ENCODE measurements at places on chromosomes 16 and 17.

DNA sequence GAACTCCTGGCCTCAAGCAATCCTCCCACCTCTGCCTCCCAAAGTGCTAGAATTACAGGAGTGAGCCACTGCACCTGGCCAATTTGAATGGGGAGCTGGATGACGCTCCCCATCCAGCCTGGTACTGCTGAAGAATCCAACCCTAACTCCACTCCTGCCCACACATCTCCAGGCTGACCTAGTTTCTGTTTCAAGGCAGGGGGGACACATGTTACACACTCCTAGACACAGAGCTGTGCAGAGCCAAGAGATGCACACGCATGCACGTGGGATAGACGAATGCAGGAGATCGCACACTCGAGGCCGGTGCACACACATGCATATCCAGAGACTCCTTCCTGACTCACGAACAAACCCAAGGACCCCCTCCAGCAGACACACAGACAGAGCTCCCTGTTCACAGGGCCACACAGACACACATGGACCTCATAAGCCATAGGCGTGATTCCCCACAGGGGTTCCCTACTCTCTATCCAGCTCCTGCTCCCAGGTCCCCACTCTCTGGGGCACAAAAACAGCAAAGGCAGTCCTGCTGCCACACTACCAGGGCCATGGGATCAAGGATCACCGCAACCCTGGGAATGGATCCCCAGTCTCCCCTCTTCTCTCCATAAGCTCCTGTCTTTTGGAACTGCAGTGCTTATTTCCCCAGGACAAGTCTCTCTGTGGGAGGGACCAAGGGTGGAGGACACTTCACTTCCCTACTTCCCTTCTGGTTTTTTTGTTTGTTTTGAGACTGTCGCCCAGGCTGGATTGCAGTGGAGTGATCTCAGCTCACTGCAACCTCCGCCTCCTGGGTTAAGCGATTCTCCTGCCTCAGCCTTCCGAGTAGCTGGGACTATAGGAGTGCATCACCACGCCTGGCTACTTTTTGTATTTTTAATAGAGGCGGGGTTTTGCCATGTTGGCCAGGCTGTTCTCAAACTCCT lies 14.4 kb downstream of the EPOP start:
- no peak for DNase-seq

DNA sequence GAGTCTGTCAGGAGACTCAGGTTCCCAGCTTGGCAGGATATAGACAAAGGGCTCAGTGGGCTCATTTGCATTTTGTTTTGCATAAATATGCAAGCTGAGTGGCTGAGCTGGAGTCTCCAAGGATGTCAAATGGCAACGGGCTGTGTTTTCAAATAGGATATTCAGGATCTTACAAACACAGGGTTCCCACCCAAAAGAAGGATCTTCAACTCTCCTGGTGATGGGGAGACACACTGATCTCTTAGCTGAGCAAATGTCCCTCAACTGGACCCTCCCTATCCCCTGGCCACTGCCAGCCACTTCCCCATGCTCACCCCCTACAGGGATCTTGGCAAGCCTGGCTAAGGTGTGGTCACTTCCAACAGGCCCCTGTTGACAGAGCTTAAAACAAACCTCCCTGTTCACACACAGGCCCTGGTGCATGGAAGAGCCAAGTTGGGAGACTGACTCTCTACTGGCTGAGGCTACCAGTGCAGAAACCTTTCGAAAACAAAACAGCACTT lies 61.6 kb downstream of the SOX9 start:
- no peak for DNase-seq

DNA sequence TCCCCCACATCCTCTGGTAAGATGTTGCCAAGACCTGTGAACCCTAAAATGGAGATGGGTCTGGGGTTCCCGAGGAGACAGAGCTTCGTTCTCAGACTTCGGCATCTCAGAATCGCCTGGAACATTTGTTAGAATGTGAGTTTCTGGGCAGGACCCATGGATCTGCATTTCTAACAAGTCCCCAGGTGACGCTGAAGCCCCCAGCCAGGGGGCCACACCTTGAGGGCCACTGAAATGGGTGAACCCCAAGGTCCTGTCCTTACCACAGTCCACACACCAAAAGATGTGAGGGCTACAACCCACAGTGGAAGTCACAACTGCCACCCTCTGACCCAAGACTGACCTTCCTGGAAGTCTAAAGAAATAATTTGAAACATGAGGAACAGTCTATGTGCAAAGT lies 14.0 kb downstream of the MPP3 start:
- DNase-seq = no peak

- DNase-seq = no peak
These were observed 84.6 kb downstream of the N4BP1 start for GRCh38 chr16:48525201-48526057.

GRCh38 chr17:50816771-50817751 lies 18.3 kb upstream of the WFIKKN2 start:
- DNase-seq = no peak

Data from amygdala (tissue), 56 donors.